Activated T-helper 2 cell treated with anti-CD3 and anti-CD28 coated beads, Interferon-gamma antibody, Interleukin-2, Interleukin-4, amounts not matched to agents 10 μg/mL and 5 μg/mL and 100 μg/mL, durations not matched to agents 14 hours and 24 hours and 36 hours (primary cell): ENCODE measurements at places on chromosomes 5 and 9. TPM values are rescaled to one million over a fixed set of nuclear protein-coding genes. Genes with fewer than 3 reads are reported as not detected.

GRCh38 chr5:173848986-173849596 is 39.1 kb upstream of the CPEB4 start:
- H3K4me1 ChIP-seq, result peaks cover under 1% of the 10 kb centered on the region
- no peak overlapping the region for H3K4me3 ChIP-seq
- H3K27ac ChIP-seq, result no peak overlapping the region
- H3K27me3 ChIP-seq, result peaks cover 4% of the 10 kb centered on the region

DNA sequence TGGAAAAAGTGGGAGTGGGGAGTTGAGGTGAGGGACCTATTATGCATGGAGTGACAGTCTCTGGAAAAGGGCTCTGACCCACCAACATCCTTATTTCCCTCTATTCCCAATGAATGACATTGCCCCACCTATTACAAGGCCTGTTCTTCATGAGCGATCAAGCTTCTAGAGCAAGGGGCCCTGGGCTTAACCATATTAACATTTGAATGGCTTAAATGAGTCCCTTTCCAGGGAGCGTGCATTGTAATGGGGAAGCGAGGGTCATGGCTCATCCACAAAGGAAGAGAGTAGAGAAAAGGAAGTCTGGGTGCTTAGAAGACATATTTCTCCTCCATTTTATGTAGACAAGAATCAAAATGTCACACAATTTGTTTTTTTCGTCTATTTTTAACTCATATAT is 255.5 kb downstream of the CAAP1 start:
- no peaks in the 10 kb centered on the region for H3K4me1 ChIP-seq
- no peaks in the 10 kb centered on the region for H3K36me3 ChIP-seq
- H3K4me3 ChIP-seq, result no peak overlapping the region
- no peak overlapping the region for H3K27ac ChIP-seq
- H3K27me3 ChIP-seq, result no peaks in the 10 kb centered on the region

GRCh38 chr9:89640801-89641200 is 36.0 kb downstream of the GADD45G start:
- DNase-seq, result no peak
- no peak overlapping the region for H3K4me3 ChIP-seq
- H3K4me1 ChIP-seq, result peaks cover 3% of the 10 kb centered on the region
- no peak overlapping the region for H3K27ac ChIP-seq
- peaks cover 10% of the 10 kb centered on the region for H3K27me3 ChIP-seq

- H3K4me3 ChIP-seq, result no peak overlapping the region
- H3K27me3 ChIP-seq, result no peaks in the 10 kb centered on the region
- no peaks in the 10 kb centered on the region for H3K36me3 ChIP-seq
- no peaks in the 10 kb centered on the region for H3K4me1 ChIP-seq
- DNase-seq, result no peak
These were observed 404.0 kb upstream of the GRIA1 start for GRCh38 chr5:153086486-153086885.

DNA sequence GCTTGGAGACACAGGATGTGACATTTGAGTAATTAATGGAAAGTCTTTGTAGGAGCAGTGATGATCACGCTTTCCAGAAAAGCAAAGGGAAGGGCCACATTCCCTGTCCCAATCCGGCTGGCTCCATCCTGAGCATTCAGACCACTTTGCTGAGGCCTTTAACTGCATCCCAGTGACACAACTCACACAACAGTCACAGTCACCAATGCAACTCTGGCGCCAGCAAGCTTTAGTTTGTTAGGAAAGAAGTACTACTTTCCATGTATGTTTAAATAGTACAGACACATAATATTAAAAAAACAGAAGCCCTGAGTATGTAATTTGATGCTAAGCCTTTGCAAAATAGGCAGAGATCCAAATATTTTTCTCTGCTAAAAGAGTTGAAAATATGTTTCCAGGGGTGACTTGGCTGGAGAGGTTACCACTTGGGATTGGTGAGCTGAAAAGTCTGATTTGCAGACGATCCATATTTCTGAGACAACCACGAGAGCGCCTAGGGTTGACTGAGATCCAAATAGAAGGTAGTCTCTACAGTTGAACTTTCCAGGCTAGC is 31.7 kb upstream of the GAS1 start:
- no peak for DNase-seq
- H3K4me1 ChIP-seq, result no peaks in the 10 kb centered on the region
- peaks cover 3% of the 10 kb centered on the region for H3K27me3 ChIP-seq
- no peaks in the 10 kb centered on the region for H3K36me3 ChIP-seq
- H3K4me3 ChIP-seq, result no peak overlapping the region

DNA sequence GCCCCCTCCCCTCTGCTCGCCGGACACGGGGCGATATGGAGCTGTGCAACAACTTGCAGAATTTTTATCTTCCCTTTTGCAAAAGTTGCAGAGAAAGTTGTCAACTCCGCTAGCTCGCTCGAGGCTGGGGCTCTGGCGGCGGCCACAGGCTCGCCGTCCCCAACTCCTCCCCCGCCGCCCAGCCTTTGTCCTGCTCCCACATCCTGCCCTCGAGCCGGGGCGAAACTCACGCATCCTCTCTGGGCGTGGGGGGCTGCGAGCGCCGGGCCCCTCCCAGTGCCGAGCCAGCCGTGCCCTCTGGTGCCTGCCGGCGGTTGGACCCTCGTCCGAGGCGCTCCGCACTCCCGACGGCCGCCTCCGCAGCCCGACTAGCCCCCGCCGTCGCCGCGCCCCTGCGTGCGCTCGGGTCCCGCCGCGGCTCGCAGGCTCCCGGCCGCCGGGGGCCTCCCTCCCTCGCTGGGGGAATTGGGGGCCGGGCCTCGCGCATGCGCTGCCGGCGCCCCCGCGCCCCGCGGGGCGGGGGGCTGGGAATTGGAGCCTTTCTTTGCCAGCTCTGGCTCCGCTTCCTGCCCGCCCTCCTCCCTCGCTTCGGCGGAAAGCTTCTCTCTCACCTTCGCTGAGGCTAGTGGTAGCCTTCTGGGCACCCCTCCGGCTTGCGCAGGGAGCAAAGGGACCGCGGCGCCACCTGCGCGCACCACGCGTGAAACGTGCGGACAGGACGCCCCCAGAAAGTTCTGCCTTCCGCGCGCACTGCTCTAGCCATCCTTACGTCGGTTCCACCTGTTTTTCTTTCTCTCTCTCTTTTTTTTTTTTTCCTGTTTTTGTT is at the start of gene CCNJL:
Gene CCNJL, minus strand, starts transcription at position 431 of the 826 bp plus-strand sequence. CDS start 641 bp downstream, outside the sequence.
- no peaks in the 10 kb centered on the region for H3K36me3 ChIP-seq
- no peak within 1 kb of the TSS for H3K27ac ChIP-seq
- DNase-seq, result no peak
- peaks cover 69% of the 10 kb centered on the region for H3K27me3 ChIP-seq
- H3K4me1 ChIP-seq, result peaks cover 9% of the 10 kb centered on the region

GRCh38 chr5:105167092-105167491 is 1604.5 kb upstream of the NUDT12 start:
- H3K4me1 ChIP-seq, result no peaks in the 10 kb centered on the region
- H3K4me3 ChIP-seq, result no peak overlapping the region
- H3K27ac ChIP-seq, result no peak overlapping the region
- H3K36me3 ChIP-seq, result no peaks in the 10 kb centered on the region
- H3K27me3 ChIP-seq, result no peaks in the 10 kb centered on the region
- no peak for DNase-seq

DNA sequence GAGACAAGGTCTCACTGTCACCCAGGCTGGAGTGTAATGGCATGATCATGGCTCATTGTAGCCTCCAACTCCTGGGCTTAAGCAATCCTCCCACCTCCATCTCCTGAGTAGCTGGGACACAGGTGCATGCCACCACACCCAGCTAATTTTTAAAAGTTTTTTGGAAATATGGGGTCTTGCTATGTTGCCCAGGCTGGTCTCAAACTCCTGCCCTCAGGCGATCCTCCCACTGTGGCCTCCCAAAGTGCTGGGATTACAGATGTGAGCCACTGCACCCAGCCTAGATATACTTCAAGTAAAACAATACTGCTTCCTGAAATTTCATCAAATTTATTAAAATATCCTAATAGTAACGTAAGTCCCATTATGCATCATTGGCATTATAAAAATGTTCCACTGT is 33.4 kb downstream of the STARD4 start:
- H3K27ac ChIP-seq, result no peak overlapping the region
- peaks cover 1% of the 10 kb centered on the region for H3K4me1 ChIP-seq
- no peak overlapping the region for H3K4me3 ChIP-seq
- H3K27me3 ChIP-seq, result no peaks in the 10 kb centered on the region
- no peak for DNase-seq

GRCh38 chr9:14882090-14882489 is 28.1 kb downstream of the FREM1 start:
- no peak overlapping the region for H3K27ac ChIP-seq
- H3K27me3 ChIP-seq, result no peaks in the 10 kb centered on the region
- no peak overlapping the region for H3K4me3 ChIP-seq

GRCh38 chr5:62011089-62011664 is 294.8 kb upstream of the KIF2A start:
- H3K27me3 ChIP-seq, result no peaks in the 10 kb centered on the region
- no peaks in the 10 kb centered on the region for H3K36me3 ChIP-seq
- H3K4me3 ChIP-seq, result no peak overlapping the region
- no peak overlapping the region for H3K27ac ChIP-seq

DNA sequence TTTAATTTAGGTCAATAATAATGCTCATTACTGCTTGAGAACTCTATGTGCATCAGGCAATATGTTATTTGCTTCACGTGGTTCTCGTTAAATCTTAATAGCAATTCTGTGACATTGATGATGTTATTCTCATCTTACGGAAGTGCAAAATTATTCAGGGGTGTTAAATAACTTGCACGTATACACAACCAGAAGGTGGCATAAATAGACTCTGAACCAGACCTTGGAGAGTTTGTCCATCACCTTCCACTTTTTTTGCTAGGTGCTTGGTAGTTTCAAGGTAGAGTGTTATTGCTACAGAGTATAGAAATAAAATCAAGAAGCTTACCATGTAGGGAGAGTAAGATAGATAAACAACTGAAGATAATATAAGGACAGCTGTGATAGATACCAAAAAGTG is 23.6 kb upstream of the TNFAIP8 start:
- no peaks in the 10 kb centered on the region for H3K27me3 ChIP-seq
- no peak for DNase-seq

- H3K36me3 ChIP-seq, result no peaks in the 10 kb centered on the region
- no peaks in the 10 kb centered on the region for H3K27me3 ChIP-seq
- no peaks in the 10 kb centered on the region for H3K4me1 ChIP-seq
- no peak overlapping the region for H3K27ac ChIP-seq
- no peak for DNase-seq
These were observed 11.7 kb downstream of the PRUNE2 start for GRCh38 chr9:76894198-76894597.

GRCh38 chr5:11075035-11075805 is 314.2 kb upstream of the DAP start:
- H3K36me3 ChIP-seq, result no peaks in the 10 kb centered on the region
- H3K4me3 ChIP-seq, result no peak overlapping the region
- H3K4me1 ChIP-seq, result no peaks in the 10 kb centered on the region
- no peak for DNase-seq
- H3K27ac ChIP-seq, result no peak overlapping the region

GRCh38 chr5:54205453-54205852 is 104.9 kb downstream of the ARL15 start:
- no peaks in the 10 kb centered on the region for H3K27me3 ChIP-seq
- no peak for DNase-seq
- no peak overlapping the region for H3K4me3 ChIP-seq
- no peaks in the 10 kb centered on the region for H3K4me1 ChIP-seq
- no peaks in the 10 kb centered on the region for H3K36me3 ChIP-seq

DNA sequence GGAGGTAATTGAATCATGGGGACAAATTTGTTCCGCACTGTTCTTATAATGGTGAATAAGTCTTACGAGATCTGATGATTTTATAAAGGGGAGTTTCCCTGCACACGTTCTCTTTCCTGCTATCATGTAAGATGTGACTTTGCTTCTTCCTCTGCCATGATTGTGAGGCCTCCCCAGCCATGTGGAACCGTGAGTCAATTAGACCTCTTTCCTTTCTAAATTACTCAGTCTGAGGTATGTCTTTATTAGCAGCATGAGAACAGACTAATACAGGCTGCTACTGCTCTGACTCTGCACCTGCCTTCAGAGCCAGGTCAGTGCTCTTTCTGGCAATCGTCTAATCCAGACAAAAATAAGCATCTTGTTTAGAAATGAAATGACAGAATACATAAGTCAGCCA is 479.2 kb upstream of the TUSC1 start:
- no peak overlapping the region for H3K4me3 ChIP-seq
- no peaks in the 10 kb centered on the region for H3K4me1 ChIP-seq
- no peak for DNase-seq

DNA sequence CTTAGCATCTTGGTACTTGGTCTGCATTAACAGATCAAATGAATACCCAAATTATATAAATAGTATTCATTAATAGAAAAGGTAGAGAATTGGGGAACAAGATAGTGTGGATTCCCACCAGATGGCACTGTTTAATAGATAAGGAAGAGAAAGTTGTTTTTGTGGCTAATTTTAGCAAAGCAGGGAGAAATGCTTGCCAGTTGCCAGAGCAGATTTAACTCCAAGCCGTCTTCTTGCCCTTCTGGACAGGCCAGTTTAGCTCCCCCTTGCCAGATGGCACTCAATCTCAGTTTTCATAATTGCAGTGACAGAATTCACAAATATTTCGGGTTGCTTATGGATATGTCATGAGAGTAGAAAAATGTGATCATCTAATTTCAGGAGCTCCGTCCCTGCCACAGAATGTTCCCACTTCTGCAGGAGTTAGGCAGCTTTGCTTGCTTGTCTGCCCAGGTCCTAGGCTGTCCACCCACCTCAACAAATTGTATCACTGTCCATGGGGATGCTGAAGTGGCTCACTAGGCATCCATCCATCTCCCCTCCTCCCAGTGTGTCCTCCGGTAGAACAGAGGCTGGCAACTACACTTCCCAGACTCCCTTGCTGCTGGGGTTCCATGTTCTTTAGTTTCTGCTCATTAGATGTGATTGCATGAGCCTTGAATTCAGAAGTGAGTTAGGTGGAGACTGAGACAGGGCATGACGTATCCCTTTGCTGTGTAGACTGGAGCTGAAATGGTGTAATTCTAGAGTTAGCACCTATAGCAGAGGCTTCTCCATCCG is 11.8 kb upstream of the HEXB start:
- H3K27me3 ChIP-seq, result peaks cover 17% of the 10 kb centered on the region
- H3K4me1 ChIP-seq, result no peaks in the 10 kb centered on the region
- no peaks in the 10 kb centered on the region for H3K36me3 ChIP-seq

UGCG gene
- 14.4 and 16.6 TPM in 2 replicates for total RNA-seq

SMIM3 gene
- 24.5 and 25.7 TPM in 2 replicates for total RNA-seq

SLC45A2 gene
- total RNA-seq, result not detected in 2 replicates

CDKN2A gene
- total RNA-seq, result 5.8 and 7.4 TPM in 2 replicates

PCDHA6 gene
- total RNA-seq, result not detected in 2 replicates
